ENCODE measurements at places on chromosomes 13 and 19.

GRCh38 chr13:36997716-36998427 is 1.3 kb downstream of the ALG5 start:
- DNase-seq: peak; percentile 51
- H3K36me3 ChIP-seq: peaks cover 19% of the 10 kb centered on the region
- H3K27ac ChIP-seq: peak overlapping the region; percentile 55
- peaks cover 16% of the 10 kb centered on the region for H3K4me1 ChIP-seq
- H3K27me3 ChIP-seq: no peaks in the 10 kb centered on the region

- peak; percentile 15 for DNase-seq
- no peaks in the 10 kb centered on the region for H3K4me1 ChIP-seq
- no peak overlapping the region for H3K27ac ChIP-seq
- no peaks in the 10 kb centered on the region for H3K36me3 ChIP-seq
Measured at GRCh38 chr13:108508263-108508662, 121.1 kb upstream of the MYO16 start.

GRCh38 chr19:46579361-46579879 is 21.7 kb upstream of the CALM3 start:
- no peak overlapping the region for H3K4me3 ChIP-seq
- no peak overlapping the region for H3K27ac ChIP-seq
- H3K4me1 ChIP-seq: no peaks in the 10 kb centered on the region
- H3K36me3 ChIP-seq: no peaks in the 10 kb centered on the region
- H3K27me3 ChIP-seq: no peaks in the 10 kb centered on the region

- no peak overlapping the region for H3K4me3 ChIP-seq
- H3K36me3 ChIP-seq: no peaks in the 10 kb centered on the region
- no peak for DNase-seq
- no peaks in the 10 kb centered on the region for H3K27me3 ChIP-seq
Measured at GRCh38 chr19:54616821-54617560, 13.3 kb upstream of the LILRB1 start.

DNA sequence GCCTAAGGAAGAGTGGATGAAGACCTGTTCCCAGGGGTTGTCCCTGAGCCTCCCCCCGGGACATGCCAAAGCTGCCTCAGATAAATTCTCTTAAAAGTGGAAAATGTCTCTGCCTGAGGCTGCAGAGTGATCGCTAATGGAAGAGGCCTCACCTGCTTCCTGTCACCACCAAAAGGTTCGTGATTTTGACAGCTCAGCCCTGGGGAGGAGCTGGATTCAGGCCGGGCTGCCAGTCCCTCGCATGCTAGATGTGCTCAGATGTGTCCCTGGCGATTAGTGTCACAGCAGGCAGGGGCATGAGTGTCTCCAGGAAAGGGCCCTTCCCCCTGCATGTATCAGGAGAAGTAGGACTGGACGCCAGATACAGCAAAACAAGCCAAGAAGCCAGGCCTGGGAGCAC is 626.5 kb downstream of the UQCRFS1 start:
- H3K4me1 ChIP-seq: no peaks in the 10 kb centered on the region
- 0 out of 2 replicates have a peak, but pooled peaks cover 4% of the 10 kb centered on the region for H3K27me3 ChIP-seq
- no peak for DNase-seq
- no peaks in the 10 kb centered on the region for H3K36me3 ChIP-seq

GRCh38 chr13:109645831-109646230 is 140.6 kb downstream of the IRS2 start:
- no peaks in the 10 kb centered on the region for H3K36me3 ChIP-seq
- no peak for DNase-seq
- H3K4me1 ChIP-seq: peaks cover 6% of the 10 kb centered on the region
- H3K4me3 ChIP-seq: no peak overlapping the region
- peaks cover 3% of the 10 kb centered on the region for H3K27me3 ChIP-seq
- H3K27ac ChIP-seq: no peak overlapping the region

GRCh38 chr13:91825516-91825915 is 427.1 kb downstream of the GPC5 start:
- no peaks in the 10 kb centered on the region for H3K36me3 ChIP-seq
- H3K4me1 ChIP-seq: no peaks in the 10 kb centered on the region
- no peak overlapping the region for H3K4me3 ChIP-seq
- DNase-seq: no peak
- H3K27me3 ChIP-seq: no peaks in the 10 kb centered on the region

All from GM23248 (cell line).